CD4-positive, alpha-beta T cell (primary cell): ENCODE measurements at places on chromosomes 11 and 22.

GRCh38 chr11:14075118-14076078 is 112.9 kb downstream of the SPON1 start:
- DNase-seq, result peak; percentile 39

DNA sequence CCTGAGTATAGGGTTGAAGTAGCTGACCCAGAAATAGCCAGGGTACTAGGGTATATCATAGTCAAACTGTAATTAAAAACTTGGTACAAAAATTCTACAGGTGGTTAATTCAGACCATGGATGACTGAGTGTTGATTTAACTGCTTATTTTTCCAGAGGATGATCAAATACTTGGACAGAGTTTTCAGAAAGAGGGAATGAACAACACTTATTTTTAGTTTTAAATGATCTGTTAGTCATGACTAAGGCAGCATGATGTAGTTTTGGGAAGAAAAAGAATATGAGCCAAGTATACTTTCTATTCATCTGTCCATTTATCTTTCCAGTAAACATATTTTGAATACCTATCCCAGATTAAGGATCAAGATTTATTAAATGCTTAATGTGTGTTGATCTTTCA is 19.8 kb upstream of the CCDC89 start:
- DNase-seq, result no peak

DNA sequence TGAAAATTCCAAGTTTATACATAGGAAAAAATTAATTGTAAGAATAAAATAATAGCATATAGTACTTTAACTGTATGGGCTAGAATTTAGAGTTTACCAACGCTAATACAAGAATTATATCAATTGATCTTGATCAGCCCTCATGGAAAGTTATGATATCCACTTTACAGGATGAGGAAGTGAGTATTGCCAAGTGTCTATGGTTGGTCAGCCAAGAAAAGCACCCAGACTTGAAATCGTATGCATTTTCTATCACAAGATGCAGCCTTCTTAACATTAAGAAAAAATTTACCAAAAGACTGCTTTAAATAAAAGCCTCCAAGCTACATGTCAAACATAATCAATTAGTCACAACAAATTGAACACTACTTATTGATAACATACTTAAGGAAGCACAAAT is 53.0 kb downstream of the DDI1 start:
- no peak for DNase-seq

- DNase-seq, result no peak
Observed at GRCh38 chr11:73439002-73439843, 63.0 kb downstream of the RELT start.

DNA sequence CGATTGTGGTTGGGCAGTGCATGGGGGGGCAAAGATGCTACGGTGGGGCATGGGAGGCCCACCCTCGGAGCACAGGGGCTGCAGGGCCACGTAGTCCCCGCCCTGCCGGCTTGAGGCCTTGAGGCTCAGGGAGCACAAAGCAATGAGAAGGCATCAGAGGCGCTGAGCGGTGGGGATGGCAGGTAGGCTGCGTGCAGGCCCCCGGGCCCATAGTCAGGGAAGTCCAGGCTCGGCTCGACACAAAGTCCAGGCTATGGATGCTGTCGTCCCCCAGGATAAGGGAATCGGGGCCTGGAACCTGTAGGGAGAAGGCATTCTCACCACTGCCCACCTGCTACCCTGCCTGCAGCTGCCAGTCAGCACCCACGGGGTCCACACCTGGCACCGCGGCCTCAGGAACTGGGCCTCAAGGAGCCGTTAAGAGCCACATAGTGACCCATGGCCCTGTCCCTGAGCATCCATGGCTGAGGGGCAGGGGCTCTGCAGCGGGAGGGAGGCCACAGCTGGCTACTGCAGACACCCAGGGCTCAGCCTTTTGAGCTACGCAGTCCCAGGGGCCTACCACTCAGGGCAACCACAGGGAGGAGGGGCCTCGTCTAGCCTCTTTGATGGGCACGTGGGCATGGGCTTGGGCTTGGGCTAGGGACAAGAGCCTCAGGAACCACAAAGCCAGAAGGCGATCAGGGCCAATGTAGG is 179.7 kb downstream of the IGLL1 start:
- DNase-seq, result no peak

DNA sequence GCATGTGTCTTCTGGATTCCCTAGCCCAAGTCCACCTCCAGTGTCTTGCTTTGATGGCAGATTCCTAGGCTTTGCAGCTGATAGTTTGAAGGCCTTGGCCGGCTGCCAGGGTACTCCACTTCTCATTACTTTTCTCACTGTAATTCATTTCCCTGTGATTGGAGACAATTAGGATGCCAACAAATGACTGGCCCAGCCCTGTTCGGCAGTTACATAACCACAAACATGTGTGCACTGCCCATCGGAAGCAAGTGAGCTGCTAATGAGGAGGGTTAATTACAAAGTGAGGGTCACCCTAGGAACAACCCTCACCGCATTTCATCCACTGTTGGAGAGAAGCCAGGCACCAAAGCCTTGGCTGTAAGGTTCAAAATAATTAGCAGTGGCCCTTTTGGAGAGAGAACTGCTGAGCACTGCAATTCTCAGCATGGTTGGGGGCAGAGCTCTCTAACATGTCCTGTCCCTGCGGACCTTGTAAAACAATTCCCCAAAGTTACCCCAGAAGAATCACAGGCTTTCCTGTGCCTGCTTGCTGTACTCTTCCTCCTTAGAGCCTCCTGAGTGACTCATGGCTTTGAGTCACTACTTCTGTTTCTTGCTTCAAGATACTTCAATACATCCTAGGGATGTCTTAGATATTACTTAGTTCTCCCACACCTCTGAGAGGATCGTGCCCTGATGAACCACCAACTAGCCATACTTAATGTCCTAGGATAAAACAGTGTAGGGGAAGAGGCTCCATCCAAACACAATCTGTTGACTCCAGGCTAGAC is 109.7 kb upstream of the GALNT18 start:
- DNase-seq, result no peak

GRCh38 chr22:38462960-38463784 is 4.7 kb upstream of the KDELR3 start:
- no peak for DNase-seq

DNA sequence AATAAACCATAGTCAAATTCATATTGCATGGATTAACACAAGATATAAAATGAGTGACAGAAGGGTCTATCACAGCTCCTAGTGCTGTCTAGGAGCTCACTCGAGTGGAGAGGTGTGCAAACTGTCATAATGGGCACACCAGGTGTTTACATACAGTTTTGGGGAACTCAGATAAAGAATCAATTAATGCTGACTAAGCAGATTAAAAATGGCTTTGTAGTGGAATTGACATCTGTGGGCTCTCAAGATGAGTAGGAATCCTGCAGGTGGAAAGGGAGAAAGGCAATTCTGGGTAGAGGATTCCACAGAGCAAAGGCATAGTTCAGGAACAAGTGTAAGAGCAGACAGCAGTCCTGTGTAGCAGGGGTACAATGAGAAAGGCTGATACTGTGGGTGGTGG is 496.2 kb upstream of the CCDC90B start:
- no peak for DNase-seq

DNA sequence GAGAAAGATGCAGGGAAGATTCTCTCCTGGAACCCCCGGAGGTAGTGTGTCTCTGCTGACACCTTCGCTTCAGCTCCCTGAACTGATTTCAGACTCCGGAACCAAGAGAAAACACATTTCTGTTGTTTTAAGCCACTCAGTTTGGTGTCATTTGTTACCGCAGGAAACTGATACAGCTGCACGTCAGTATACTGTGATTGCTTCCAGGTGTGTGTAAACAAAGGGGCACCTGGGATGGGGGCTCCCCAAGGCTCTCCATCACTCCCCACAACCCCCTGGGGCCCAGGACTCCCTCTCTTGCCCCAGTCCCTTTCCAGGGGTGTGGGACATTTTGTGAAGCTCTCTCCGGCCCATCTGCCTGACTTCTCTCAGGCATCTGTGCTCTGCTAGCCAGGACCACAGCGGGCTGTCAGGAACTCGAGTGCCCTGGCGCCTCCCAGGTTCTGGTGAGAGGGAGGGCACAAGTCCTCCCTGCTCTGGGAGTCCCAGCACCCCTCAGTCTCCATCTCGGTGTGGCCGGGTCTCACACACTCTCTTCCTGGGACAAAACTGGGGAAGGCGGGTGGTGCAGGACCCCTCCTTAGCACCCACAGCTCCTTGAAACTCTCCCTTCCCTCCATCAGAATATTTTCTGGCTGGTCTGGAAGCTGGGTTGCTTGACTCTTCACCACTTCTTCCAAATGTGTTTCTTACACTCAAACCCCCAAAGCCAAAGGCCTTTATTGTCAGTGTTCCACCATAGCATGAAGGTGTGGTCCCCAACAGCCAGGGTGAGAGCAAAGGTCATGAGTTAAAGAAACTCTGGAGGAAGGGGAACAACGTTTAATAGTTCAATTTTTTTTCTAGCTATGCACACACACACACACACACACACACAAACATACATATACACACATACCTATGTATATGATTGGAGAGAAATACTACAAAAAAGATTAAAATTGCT is 35.0 kb upstream of the TSKU start:
- DNase-seq, result no peak

- DNase-seq, result peak; percentile 61
Observed at GRCh38 chr11:61023086-61023965, 51.8 kb downstream of the CD6 start.

DNA sequence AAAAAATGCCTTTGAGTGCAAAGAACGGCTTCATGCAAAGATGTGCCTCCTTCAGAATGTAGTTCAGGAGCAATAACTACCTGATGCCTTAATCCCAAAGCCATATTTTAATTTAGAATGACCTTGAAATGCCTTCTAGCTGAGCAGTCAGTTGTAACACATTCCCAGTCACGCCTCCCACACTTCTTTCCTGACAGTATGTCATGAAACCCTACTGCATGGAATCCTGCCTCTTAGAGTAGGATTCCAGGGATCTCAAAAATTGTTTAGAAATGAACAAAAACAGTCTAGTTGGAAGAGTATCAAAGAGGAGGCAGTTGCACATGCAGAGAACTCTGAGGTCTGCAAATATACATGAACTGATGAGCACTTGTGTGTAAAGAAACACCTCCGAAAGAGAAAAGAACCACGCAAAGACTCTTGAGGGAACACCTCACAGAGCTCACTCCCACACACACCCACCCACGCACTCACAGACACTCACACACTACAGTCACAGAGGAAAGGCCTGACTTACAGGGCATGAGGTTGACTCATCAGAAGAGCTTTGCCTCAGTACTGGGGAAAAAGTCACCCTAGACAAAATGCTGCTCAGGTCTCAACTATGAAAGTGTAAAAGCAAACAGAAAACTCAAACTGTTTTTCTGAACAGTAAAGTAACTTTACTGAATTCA is 77.4 kb downstream of the GGTLC2 start:
- no peak for DNase-seq

- DNase-seq, result no peak
Observed at GRCh38 chr11:93921695-93922468, 71.5 kb upstream of the VSTM5 start.

- DNase-seq, result no peak
Observed at GRCh38 chr22:36143956-36144355, 16.6 kb downstream of the APOL3 start.

DNA sequence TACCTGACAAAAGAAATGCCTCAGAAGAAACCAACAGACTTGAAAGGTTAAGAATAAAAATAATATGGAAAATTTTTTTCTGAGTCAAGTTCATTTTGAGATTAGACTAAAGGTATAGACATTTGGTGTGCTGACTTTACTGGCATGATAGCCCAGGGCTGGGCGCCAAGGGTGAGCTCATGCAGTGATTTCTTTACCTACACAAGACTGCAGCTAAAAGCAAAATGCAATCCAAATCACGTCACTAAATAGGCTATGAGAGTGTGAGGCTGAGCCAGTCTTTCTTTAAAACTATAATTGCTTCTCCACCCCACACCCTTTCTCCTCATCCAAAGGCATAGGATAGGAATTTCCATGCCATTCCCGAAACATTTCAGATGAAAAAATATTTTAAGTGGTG is 196.5 kb downstream of the FAM76B start:
- DNase-seq, result no peak

DNA sequence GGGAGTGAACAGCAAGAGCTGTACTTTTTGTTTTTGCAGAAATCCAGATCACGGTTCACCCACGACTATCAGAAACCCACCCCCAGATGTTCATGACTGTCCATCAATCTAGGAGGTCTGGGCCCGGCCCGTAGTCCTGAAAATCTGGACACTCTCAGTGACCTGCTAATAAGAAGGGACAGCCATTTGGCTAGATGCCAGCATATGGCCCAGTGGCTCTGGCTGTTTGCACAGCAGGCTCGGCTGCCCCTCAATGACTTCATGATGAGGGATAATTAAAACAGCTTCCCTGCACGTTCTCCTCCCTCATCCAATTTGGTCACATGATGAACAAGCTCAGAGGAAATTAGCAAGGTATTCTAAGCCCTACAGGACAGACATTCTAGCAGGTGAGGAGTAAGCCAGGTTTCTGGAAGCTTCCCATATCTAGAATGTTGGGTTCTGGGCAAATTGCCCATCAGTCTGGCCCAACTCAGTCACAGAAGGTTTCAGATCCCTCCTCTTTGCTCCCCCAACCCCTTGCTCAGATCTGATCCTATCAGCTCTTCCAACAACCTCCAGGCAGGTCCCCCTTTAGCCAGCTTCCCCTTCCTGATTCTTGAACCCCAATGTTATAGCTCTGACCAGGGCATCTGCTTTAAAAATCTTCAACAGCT is 397.3 kb downstream of the SHANK2 start:
- DNase-seq, result no peak

- no peak for DNase-seq
Observed at GRCh38 chr22:27057717-27058116, 400.3 kb downstream of the MIAT start.

DNA sequence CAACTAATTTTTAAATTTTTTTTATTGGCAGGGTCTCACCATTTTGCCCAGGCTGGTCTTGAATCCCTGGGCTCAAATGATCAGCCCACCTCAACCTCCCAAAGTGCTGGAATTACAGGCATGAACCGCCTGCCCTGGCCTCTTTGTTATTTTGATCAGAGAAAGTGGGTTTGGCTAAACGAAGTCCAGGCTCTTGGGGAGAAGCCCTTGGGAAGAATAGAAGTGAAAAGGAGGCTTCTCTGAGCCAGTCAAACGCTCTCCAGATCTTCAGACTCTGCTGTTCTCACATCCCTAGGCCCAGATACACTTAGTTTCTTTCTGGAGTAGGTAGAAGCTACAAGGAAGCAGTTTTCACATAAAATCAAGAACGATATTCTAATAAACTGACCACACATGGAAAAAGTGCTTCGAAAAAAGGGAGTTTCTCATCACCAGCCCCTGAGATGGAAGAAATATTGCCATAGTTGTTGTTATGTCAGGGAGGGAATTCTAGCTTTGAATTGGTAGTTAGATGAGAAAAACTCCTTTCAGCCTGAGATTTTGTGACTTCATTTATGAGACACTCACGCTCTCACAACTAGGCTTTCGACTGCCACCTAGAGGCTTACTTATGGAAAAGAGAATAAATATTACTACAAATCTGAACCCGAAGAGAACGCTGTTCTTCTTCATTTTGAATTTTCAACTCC is 41.7 kb upstream of the AQP11 start:
- DNase-seq, result peak; percentile 22
